NCI-H1930 (cell line): ENCODE measurements at places on chromosomes 12 and 14.

DNA sequence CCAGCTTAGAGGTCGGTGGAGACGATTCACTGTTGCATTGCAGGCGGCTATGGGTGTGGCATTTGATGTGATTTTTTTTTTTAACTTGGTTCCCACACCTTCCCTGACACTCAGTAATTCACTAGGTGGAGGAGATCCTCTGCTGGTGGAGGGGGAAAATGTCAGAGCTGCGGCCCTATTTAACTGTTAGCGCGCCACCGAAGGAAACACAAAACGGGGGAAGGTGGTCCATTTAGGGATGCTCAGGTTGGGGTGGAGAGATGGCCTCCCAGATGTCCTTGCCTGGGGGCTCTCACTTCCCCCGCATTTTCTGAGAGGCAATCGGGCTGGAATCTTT is 4.3 kb upstream of the HOXC12 start:
- DNase-seq, result no peak

DNA sequence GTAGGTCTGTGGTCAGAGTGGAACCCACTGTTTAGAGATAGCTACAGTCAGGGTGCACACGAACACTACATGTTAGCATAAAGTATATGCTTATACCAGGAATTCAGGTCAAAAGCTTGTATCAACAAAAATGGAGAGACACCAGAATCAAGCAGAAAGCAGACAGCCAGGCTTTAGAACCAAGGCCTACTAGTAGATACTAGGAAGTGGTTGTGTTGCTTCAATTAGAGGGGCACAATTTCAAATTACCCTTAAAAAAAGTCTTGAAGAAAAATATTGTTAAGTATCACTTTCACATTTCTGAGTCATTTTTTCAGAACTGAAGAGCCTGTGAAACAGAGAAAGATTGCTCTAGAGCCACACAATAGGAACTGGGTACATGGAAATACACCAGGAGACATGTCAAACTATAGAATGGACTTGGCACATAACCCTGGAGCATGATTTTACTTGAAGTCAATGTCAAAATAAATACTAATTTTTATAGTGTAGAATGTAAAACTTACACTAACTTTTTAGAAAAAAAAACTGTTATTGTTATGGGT is 41.6 kb downstream of the LRRC9 start:
- DNase-seq, result no peak

DNA sequence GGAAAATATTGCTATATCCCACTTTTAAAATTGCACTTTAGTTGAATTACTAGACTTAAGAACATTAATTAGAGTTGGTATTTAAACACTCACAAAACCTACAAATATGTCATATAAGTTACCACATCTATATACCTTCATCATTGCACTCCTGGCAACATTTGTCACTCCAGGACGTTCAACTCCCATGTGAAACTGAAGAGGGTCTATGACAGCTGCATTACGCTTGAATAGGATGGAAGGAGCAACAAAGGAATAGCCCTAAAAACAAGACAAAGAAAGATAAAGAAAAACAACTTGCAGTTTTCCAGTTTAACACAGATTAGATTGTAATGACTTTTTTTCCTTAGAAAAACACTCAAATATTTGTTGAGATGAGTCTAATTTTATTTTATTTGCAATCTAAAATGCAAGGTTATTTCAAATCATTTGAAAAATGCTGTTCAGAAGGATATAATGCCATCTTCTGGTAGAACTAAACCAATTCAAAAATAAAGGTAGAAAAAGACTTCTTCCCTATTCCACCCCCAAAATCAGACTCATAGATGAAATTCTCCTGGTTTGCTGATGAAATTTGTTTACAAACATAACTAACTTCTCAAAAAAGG is 84.3 kb upstream of the TTC7B start:
- no peak for DNase-seq

- no peak for DNase-seq
Observed at GRCh38 chr14:75350505-75351060, 72.0 kb downstream of the FOS start.

DNA sequence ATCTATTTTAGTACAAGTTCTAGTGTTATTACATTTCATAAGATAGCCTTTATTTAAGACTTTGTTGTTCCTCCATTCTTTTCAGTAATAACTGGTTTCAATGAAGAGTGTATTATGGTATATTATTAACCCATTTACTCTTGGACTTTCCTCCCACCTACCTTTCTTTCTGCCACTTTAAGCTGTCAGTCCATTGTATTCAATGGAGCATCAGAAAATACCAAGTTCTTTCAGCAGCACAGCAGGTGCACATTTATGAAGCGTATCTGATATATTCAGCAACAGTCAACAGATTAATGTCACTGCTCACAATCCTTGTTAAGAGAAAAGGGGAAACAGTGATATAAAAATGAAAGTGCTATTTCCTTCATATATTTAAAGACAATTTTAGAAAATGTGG is 660.9 kb downstream of the C12orf50 start:
- no peak for DNase-seq

- no peak for DNase-seq
Observed at GRCh38 chr12:25797386-25797785, 161.1 kb upstream of the RASSF8 start.

DNA sequence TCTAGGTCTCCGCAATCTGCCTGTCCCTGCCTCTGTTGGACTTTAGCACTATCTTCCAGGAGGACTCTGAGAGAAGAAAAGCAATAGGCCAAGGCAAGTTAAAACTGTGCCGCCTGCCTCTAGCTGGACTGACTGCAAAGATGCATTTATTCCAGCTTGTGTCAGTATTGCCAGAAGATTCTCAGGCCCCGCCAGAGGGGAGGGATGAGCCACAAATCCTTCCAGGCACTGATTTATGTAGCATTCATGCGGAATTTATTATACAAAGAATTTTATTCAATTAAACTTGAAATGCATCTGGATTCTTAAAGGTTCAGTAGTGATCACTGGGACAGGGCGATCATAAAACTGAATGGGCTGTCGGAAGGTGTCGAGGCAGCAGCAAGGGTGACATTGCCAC is 19.8 kb downstream of the MMAB start:
- DNase-seq, result no peak
